AG20443 (cell line): ENCODE measurements at places on chromosomes 7 and 10.

- no peak for DNase-seq
These were observed 48.4 kb downstream of the BMPR1A start for GRCh38 chr10:86804805-86805204.

GRCh38 chr7:30178748-30179436 is 44.1 kb downstream of the MTURN start:
- no peak for DNase-seq

DNA sequence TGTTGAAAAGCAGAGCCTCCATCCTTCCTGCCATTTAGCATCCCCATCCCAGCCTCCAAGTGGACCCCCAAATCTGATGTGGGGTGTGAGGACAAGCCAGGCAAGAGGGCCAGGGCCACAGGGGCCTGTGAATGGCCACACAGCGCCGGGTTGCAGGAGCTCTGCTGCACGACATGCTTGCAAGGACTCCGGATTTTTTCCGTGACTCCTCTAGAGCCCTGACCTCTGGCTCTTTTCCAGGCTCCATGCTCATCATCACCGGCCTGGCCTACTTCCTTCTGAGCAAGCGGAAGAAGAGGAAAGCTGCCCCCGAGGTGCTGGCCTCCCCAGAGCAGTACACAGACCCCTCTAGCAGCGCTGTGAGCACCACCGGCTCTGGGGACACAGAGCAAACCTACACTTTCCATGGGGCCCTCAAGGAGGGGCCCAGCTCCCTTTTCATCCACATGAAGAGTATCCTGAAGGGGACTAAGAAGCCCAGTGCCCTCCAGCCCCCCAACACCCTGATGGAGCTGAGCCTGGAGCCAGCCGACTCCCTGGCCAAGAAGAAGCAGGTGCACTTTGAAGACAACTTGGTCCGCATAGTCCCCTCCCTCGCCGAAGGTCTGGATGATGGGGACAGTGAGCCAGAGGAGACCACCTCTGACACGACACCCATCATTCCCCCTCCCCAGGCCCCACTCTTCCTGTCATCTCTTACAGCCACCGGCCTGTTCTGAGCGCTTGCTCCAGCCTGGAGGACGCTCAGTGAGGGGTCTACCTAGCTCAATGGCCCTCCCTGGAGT is 23.5 kb downstream of the TMEM72 start:
- no peak for DNase-seq

- DNase-seq, result no peak
These were observed 14.4 kb upstream of the SAMD9 start for GRCh38 chr7:93132216-93132615.

- no peak for DNase-seq
These were observed 19.9 kb upstream of the HSPB1 start for GRCh38 chr7:76282344-76283253.

GRCh38 chr7:143325240-143325639 is 9.3 kb downstream of the CLCN1 start:
- DNase-seq, result no peak

- DNase-seq, result no peak
These were observed 22.1 kb upstream of the ENO4 start for GRCh38 chr10:116827214-116827671.

DNA sequence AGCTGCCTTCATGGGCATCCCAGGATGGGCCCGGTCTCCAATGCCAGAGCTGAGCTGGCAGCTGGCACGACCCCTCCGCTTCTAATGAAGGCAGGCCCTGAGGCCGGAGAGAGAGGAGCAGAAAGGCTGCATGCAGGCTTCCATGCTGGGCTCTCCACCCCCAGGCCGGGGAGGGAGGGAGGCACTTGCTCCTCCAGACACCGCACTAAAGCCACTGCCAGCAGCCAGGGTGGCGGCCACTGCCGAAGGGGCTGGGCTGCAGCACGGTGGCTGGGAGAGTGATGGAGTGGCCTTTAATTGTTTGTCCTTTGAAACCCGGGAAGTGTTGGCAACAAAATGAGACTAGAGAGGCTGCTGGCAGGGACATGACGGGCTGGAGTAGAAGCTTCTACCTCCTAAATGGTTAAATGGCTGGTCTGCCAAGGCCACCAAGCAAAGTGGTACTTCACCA is 236.5 kb downstream of the SKAP2 start:
- no peak for DNase-seq
